Right lung (tissue), 10 donors: ENCODE measurements at places on chromosomes 7 and 10. TPM values are rescaled to one million over a fixed set of nuclear protein-coding genes. Genes with fewer than 3 reads are reported as not detected.

- no peak for DNase-seq
Measured at GRCh38 chr10:24462291-24462813, 253.4 kb downstream of the KIAA1217 start.

DNA sequence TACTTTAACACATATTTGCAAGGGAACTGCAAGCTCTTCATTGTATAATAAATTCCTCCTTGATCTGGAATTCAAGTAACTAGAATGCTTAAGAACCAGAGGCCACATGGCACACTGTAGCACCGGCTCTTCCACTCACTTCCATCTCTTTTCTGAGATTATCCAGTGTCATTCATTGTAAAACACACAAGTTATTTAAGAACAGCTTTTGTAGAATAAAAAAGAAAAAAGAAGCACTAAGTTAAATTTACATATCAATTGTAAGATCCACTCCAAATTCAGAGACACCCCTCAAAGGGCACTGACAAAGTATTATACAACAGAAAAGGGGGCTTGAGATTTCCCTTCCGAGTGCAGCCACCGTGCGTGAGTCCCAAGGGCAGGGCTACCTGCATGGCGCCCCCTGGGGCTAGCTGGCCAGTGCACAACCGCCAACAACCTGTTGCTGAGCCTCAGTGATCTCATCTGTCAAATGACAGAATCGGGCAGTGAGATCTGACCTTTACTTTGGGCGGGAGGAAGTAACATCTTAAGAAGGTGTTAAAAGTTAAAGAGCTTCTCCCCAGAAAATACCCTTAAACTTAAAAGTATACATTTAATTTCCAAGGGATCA lies 12.5 kb downstream of the GLI3 start:
- DNase-seq = no peak

DNA sequence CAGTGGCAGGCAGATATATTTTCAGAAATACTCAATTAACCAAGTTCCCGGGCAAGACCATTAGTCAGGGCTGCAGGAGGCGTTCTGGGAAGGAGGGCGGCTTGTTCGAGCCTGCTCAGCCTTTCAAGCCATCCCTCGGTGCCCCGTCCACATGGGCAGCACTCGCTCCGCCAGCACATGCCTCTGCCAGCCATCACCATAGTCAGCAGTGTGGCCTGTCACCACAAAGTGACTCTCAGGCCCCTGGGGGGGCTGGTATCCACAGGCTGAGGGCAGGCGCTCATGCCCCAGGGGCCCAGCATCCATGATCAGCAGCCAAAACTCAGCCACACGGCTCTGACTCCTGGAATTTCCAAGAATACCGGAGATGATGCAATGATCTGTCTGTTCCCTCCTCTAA lies 81.9 kb downstream of the CHST15 start:
- DNase-seq = no peak

GRCh38 chr7:66837007-66837406 lies 84.0 kb upstream of the TMEM248 start:
- no peak for DNase-seq

GRCh38 chr7:79332091-79332490 lies 121.4 kb downstream of the MAGI2 start:
- DNase-seq = no peak

- DNase-seq = no peak
Measured at GRCh38 chr7:142767451-142767850, 3.3 kb upstream of the PRSS2 start.

GRCh38 chr10:100710151-100710871 lies 35.1 kb upstream of the PAX2 start:
- DNase-seq = no peak

SHH gene
- polyA plus RNA-seq = 16.4 TPM
